Thoracic aorta (tissue), 2 donors: ENCODE measurements at places on chromosomes 13 and 19. TPM values are rescaled to one million over a fixed set of nuclear protein-coding genes. Genes with fewer than 3 reads are reported as not detected.

- no peak for DNase-seq
Observed at GRCh38 chr19:34504809-34505291, 23.3 kb downstream of the WTIP start.

DNA sequence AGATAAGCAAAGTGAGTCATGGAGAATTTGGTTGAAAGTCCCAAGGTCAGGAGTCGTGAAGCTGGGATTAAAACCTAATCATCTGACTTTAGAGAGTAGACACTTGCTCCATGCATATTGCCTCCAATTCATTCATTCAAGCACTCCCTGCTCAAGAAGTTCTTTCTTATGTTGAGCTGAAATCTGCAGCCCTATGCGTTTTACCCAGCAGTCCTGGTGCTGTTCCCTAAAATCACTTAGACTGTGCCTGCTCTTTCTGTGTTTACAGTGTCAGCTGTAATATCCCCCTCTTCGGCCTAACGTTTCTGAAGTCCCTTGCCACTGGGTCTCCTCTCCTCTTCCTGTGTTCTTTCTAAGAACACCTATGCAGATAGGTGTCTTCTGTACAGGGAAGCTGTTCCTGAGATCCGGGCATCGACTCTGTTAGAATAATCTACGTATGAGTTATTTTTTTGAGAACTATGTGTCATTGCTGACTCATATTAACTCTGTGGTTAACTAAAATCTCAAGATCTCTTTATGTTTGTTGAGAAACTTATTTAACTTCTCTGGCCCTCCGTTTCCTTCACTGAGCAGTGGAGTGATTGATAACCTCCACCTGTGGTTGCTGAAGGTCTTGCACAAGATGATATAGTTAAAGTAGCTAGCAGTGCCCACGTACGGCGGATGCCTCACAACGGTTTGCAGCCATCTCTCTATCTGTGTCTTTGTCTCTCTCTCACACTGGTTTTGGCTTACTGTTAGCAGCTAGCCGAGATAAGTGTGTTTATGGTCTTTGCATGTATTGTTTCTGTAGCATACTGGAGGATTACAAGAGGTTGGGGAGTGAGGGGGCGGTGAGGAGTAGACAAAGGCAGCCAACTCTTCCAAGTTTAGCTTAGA, 4.7 kb downstream of the ALOX5AP start:
- no peak for DNase-seq

GRCh38 chr19:13995878-13996765, 10.0 kb downstream of the RFX1 start:
- no peak for DNase-seq

DNA sequence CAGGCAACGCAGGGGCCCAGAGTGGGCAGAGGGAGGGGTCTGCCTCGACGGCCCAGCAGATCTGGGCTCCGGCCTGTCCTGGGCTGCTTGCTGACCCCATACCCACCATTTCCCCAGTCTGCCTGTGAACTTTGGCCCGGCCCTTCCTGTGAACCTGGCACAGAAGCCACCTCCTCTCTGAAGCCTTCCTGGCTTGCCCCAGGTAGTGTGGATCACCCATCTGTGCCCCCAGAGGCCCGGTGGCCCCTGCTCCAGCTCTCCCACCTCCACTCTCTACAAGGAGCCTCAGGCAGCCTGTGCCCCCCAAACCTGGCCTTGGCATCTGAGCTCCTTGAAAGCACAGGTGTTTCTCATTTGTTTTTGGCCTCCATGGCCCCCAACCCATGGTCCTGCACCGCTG, 15.7 kb downstream of the PLEKHF1 start:
- no peak for DNase-seq

DNA sequence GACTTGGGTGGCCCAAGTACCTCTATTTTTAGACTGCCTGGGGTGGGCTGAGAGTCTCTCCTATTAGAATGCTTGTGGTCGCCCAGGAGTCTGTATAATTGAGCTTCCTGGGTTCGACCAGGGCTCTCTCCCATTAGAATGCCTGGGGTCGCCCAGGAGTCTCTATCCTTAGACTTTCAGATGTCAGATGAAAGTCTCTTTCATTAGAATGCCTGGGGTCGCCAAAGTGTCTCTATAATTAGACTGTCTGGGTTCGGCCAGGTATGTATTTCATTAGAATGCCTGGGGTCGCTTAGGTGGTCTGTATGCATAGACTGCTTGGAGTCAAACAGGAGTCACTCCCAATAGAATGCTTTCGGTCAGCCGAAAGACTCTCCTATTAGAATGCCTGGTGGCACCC, 1471.7 kb downstream of the UQCRFS1 start:
- no peak for DNase-seq

DNA sequence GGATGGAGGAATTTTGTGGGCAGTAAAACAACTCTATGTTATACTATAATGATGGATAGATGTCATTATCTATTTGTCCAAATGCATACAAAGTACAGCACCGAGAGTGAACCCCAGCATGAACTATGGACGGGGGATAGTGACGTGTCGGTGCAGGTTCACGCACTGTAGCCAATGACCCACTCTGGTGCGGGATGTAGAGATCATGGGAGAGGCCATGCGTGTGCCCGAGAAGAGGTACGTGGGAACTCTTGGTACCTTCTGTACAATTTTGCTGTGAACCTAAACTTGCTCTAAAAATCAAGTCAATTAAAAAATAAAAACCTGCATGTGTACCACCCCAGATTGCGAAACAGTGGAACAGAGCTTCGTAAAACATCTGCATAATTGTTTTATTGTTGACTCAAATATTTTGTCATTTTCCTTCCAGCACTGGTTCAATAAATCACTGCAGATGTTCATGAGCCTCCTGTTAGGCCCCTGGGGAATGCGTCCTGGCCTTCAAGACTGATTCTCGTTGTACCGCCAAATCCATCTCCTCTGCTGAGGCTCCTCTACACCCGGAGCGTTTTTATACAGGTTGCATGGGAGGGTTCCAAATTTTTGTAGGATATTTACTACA, 30.9 kb downstream of the COL4A1 start:
- DNase-seq = no peak

DNA sequence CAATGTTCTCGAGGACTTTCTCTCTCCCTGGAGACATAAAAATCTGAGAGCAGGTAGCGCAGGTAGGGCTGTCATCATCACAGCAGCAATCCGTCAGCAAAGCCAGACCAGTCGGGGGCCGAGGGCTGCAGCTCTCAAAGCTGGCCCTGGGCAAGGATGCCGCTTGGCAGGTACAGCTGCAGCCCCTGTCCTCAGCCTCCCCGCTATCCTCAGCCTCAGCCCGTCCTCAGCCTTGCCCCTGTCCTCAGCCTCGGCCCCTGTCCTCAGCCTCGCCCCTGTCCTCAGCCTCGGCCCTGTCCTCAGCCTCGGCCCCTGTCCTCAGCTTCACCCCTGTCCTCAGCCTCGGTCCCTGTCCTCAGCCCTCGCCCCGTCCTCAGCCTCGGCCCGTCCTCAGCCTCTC, 10.9 kb downstream of the C13orf46 start:
- no peak for DNase-seq

DNA sequence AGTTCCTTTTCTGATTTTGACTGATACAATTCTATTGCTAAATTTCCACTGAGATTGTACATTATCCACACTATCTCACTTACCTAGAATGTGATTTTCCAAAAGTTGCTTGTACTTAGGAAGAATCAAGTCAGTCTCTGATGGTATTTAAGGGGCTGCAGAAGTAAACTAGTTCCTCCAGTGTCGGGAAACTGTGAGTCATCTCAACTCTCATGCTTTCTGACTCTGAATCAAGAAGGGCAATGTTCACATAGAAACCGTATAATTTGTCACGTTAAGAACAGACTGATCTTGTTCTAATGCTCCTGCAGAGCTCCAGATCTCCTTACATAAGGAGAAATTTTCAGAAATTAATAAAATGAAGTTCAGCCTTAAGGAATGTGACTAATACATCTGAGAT, 369.3 kb downstream of the KLF5 start:
- no peak for DNase-seq

GRCh38 chr19:42553292-42554045, 25.2 kb upstream of the CEACAM1 start:
- DNase-seq = no peak

DNA sequence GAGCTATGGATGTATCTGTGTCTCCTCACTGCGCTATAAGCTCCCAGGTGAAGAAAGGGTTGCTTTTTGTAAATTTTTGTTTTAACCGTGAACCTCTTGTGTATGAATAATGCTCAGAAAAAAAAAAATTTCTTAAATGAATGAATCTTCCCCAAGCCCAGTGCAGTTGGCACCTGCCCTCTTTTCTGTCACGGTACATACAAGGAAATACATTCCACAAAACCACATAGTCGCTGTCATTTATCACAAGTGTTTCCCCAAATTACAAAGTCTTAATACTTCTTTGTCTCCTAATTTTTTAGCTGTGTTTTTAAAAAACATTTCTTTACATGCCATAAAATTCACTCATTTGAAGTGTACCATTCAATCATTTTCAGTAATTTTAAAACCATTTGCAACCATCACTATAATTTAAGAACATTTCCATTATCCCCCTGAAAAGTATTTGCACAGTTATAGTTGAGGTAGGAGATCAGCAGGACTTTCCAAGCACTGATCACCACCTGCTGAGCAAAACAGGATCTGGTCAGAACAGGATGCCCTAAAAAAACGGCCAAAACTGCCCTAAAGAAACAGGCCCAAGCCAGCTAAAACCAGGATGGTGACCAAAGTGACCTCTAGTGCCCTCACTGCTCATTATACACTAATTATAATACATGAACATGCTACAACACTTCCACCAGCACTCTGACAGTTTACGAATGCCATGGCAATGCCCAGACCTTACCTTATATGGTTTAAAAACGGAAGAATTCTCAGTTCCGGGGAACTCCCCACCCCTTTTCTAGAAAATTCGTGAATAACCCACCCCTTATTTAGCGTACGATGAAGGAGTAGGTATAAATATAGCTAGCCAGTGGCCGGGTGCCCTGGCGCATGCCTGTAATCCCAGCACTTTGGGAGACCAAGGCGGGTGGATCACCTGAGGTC, 1.3 kb upstream of the TEX30 start:
- DNase-seq = no peak

DNA sequence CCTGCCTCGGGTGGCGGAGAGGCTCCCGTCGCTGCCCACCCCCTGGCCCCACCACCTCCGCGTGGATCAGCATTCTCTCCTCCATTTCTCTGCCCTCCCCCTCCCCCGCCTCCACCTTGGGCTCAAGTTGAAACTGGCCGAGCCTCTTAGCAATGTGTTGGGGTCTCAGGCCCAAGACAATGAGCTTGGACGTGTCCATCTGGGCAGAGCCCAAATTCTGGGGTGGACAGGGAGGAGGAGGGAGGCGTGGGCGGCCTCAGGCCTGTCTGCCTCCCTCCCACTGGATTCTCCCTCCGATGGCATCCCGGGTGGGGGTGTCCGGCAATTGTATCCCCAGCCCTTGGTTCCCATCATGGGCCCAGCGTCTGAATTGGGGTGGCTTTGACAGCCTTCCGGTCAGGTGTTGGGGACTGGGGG, 1.2 kb downstream of the CELF5 start:
- no peak for DNase-seq

GRCh38 chr13:46160471-46161066, 21.4 kb downstream of the LCP1 start:
- DNase-seq = no peak

DNA sequence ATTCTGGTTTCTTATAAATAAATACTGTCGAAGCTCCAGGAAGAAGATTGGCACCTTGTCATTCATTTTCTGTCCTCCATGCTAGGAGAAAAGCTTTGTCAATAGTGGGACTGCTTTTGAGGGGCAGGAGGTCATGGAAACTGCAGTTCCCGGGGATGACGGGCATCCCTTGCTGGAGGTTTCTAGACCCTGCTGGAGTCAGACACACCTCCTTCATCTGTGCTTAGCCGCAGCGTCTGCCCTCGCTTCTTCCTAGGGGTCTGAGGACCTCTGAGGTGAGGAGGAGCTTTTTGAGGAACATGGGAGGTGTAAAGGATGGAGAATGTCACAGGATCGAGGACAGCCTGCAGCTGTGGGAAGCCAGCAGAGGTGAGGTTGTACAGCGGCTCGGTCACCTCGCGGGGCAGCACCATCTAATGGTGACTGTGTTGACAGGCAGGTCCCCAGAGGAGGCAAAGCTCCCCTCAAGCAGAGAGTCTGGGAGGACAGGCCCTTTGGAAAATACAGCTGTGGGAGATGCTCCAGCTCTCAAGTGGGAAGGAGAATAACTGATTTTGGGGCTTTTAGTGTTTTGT, 172.7 kb upstream of the RNF113B start:
- no peak for DNase-seq

- no peak for DNase-seq
Observed at GRCh38 chr13:52785739-52786138, 46.1 kb upstream of the CNMD start.

DNA sequence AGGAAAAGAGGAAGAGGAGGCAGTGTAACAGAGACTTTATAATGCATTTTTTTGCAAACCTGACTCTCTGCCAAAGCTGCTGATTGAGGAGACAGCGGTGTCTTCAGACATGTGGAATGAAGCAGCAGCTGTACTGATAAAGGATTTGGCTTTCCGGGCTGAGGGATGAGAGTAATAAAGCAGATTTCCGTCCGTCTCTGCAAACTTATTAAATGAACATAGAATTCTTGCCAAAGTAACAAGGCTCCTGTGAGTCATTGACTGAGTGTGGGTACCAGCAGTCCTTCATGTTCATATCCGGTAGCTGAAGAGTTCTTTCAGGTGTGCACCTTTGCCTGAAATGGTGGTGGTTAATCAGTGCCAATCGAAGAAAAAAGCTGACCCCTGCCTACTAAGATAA, 112.6 kb downstream of the LIG4 start:
- no peak for DNase-seq

- DNase-seq = no peak
Observed at GRCh38 chr13:60836821-60837220, 439.8 kb downstream of the TDRD3 start.

- no peak for DNase-seq
Observed at GRCh38 chr19:11064831-11065303, 24.4 kb upstream of the LDLR start.

DNA sequence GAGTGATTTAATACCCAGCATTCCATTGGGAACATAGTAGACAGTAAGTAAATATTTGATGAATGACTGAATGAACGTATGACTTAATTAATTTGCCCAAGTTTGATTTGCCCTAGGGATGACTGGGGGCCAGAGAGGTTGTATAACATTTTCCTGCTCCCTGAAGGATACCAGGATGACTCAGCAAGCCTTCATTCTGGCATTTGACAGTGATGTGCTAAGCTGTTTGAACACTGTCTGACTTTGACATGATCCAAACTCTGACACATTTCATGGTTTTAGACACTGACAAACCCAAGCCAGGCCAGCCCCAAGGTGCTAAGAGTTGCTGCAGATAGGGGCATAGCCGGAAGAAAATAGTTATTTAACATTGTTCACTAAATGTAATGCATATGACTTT, 53.4 kb upstream of the KLF12 start:
- no peak for DNase-seq

ATP4A gene
- total RNA-seq = 0.35 TPM

MAG gene
- total RNA-seq = not detected

TPTE2 gene
- total RNA-seq = not detected

KIR2DL1 gene
- total RNA-seq = not detected

CCL25 gene
- not detected for total RNA-seq

CYP4F12 gene
- 4.6 TPM for total RNA-seq

LRRC25 gene
- 30.3 TPM for total RNA-seq

POU4F1 gene
- not detected for total RNA-seq

SOX21 gene
- total RNA-seq = not detected

NLRP11 gene
- not detected for total RNA-seq

CERS1 gene
- 1.7 TPM for total RNA-seq
